ENCODE measurements at places on chromosomes 13 and 19. TPM values are rescaled to one million over a fixed set of nuclear protein-coding genes. Genes with fewer than 3 reads are reported as not detected.
A peak's percentile ranks its signal among the peaks of the same experiment; 100 is the strongest.

Gene SIGLECL1
- not detected for total RNA-seq

DNA sequence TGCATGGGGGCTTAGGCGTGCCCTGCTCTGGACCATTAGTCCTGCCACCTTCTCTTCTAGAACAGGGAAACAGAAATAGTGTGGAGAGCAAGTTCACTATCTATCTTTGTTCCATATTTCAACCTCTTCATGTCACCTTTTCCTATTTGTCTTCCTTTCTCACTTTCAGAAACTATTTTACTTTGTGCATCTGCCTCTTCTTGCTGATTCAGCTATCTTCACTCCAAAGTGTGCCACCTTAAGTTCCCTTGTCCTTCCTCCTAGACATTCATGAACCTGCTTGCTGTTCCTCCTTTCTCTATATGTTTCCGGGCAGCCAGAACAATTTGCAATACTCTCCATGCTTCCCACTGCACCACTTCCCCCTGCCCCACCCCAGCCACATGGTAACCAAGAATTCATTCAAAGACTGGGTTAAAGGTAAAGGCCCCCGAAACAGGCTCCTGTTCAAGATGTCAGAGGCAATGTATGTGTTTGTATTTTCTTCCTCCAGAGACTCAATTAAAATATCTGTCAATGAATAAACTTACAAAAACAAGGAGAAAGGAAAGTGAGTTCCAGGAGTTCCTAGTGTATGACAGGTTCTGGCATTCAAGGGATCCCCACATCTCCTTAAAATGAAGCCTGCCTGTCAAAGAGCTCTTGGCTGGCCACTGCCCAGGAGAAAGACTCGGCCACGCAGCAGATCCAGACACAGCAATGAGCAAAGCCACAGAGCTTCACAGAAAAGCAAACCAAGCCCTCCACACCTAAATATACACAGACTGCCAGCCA lies 268.1 kb downstream of the DNAJC15 start:
- no peak for DNase-seq

DNA sequence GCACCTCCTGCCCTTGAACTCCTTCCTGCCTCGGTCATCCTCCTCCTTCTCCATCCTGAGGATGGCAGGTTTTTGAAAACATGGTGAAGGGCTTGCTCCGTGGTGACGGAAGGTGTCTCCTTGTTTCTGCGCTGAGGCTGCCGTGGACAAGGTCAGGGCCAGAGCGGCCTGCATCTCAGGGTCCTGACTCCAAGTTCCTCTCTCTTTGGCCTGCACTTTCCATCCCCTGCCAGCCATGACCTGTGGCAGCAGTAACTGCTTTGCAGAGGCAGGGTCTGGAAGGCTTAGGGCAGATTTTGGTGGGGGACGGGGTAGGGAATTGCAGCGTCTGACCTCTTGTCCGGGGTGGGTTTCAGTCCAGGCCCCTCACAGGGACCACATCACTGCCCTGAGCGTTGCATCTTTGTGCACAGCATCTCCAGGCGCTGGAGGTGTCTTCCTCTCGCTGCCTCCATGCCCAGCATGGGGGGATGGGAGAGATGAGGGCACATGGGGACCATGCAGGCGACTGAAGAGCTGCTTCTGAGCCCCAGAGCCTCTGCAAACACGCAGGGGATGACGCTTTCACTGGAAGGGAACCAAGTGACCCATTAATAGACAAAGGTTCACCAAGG lies 216.8 kb downstream of the TEX29 start:
- DNase-seq: no peak

DNA sequence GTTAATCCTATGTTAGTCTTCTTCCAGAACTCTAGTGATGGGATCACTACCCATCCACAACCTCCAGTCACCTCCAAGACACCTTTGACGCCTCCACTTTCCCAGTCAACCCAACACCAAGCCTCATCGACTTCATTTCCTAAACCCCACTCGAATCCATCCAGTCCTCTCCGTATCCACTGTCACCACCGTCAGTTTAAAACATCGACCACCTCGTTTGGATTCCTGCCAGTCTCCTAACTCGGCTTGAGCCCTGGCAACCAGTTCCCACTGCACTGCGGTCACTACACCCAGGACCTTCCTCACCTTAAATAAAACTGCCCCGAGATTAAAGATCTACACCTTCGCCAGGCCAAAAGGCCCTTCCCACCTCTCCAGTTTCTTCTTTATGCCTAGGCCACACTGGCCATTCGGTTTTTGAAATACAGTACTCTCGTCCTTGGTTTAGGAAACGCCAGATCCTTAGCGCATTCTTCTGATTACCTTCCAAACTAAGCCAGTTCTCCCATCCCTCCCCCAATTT lies 1.2 kb downstream of the MTIF3 start:
- DNase-seq: peak; percentile 5

DNA sequence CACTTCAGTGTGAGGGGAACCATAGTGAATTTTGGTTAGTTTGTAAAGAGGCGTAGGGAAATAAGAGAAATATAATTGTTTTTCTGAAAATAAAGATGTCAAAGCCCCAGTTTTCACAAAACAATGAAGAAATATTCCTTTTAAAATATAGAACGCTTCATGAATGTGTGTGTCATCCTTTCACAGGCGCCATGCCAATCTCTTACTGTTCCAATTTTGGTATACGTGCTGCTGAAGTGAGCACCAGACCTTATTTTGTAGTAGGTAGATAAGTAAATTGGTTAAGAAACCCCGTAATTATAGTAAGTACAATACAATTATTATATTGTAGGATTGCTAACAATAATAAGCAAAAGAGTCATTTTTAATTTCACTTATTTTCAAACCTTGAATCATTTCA lies 43.3 kb downstream of the NAA16 start:
- DNase-seq: no peak

Gene RHPN2
- total RNA-seq: 13.9 TPM

Gene CEACAM8
- not detected for total RNA-seq
